Fibroblast of the aortic adventitia (primary cell): ENCODE measurements at places on chromosomes 12 and 14.

- no peak for DNase-seq
Observed at GRCh38 chr14:101839236-101839635, 77.7 kb downstream of the PPP2R5C start.

- peak; percentile 31 for DNase-seq
Observed at GRCh38 chr12:25052196-25052913, 103.5 kb upstream of the BCAT1 start.

DNA sequence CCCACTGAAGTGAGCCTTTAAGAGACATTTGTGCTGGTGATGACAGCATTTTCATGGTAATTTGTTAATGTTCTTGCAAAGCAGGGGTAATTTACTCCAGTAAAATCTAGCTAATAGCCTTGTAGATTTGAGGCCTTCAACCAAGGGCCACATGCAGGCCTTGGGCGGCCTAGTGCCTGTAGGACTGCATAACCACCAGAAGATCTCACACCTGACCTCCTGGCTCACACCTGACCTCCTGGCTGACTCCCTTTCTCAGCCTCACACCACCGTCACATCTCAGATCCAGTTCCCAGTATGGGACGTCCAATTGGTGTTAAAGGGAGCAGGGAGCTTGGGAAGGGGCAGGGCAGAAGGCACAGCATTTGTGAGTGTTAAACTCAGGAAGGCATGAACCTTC is 26.9 kb downstream of the C12orf42 start:
- no peak for DNase-seq

DNA sequence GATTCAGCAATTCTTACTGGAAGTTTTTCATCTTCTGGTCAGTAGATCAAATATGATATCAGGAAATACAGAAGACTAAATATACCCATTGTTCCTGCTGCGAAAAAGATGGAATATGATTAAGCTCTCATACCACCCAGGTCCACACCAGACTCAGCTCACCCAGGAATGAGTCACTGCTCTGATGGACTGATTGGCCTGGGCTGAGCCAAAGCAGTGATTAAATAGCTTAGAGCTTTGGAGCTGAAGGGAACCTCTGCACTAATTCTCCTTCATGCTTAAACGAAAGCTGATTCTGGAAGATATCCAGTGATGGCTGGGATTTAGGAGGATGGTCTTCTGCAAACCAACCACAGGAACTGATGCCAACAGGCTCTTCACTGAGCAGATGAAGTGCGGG is 62.0 kb upstream of the SYT1 start:
- DNase-seq: peak; percentile 81

DNA sequence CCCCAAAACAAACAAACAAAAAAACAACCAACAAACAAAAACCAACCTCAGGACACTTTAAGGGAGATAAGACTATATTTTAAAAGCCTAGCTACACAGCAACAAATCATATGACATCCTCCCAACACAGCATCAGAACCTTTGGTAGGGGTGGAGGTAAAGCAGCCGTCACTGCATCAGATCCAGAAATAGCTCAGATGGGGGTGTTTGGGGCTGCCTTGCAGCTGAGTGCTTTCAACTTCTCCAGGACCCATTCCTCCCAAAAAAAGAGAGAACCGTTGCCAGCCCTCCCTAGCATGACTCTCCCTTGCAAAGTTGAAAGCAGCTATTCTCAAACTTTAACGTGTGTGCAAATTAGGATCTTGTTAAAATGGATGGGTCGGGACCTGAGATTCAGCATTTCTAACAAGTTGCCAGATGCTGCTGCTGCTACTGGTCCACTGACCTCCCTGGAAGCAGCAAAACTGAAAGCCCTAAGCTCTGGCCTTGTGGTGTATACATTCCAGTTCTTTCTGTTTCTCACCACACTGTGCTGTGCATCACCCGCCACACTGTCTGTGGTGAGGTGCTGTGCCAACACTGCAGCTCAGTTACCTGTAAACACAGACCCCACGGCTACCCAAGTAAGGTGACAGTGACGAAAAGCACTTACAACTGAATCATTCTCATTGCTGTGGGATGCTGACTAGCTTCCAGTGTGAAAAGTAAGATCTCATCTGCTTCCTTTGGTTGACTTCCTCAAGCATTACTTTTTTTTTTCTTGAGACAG is 54.0 kb downstream of the SLC38A1 start:
- DNase-seq: no peak

DNA sequence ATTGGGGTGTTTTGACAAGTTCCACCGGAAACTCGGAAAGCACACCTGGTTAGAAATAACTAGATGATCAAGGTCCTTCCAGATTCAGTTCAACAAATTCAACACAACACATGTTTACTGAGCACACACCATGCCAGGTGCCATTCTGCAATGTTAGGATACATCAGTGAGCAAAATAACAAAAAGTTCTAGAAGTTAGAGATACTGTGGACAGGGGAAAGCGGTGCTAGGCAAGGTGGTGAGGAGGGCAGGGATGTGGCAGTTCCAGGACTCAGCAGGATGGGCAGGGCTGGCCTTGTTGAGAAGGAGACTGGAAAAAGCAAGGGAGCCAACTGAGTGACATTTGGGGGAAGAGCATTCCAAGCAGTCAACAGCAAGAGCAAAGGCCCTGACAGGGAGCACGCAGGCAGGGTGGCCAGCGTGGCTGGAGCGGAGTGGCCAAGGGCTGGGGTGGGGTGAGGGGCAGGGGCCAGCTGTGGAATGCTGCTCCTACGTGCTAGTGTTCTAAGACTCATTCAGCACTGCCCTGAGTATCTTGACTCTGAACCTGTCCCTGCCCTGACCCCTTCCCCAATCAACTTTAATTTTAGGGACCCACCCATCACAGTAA is 19.4 kb upstream of the FAIM2 start:
- DNase-seq: peak; percentile 12

DNA sequence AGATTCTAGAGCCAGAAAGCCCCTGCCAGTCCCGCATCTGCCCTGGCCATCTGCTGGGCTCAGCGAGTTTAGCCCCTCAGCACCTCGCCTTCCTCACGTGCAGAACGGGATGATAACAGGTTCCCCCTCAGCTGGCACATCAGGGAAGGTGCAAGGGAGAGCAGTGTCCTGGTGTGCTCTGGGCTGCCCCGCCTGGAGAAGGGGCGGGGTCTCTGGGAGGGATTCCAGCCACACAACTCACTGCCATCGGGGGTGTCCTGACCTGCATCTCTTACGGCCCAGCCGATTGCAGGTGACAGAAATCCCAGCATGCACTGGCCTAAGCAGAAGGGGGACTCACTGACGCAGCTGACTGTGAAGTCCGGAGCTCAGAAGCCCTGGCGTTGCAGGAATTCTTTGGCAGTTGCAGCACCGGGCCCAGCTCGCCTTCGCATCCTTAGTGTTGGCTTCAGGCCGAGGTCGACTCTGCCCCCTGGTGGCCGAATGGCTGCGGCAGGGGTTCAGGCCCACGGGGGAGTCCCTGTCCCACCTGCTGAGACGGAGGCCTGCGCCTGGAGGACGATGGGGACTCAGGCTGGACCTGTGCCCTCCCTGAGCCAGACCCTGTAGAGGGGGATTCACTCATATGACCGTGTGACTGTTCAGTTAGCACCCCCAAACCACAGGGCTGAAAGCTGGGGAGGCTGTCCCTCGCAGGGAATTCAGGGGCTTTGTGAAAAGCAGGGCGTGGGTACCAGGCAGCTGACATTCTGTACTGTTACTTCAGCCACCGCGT is 178.6 kb downstream of the ADGRD1 start:
- DNase-seq: peak; percentile 51

DNA sequence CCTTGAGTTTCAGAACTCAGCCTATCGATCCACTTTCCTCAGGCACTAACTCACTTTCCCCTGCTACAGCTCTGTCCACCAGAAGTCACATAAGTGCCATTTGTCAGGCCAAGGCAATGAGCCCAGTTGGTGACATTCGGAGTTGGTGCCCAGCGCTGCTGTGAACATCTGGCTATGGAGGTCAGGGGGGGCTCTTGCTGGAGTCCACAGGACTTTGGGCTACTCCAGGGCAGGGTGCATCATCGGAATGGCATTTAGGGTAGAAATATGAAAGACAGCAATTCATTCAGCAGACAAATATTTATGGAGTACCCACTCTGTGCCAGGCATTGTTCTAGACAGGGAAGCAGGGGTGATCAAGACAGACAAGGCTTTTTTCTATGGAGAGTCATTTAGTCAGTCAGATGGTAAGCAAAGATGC is 1.5 kb upstream of the PPP1CC start:
- DNase-seq: peak; percentile 62
